ENCODE measurements at places on chromosomes 16 and 17.

DNA sequence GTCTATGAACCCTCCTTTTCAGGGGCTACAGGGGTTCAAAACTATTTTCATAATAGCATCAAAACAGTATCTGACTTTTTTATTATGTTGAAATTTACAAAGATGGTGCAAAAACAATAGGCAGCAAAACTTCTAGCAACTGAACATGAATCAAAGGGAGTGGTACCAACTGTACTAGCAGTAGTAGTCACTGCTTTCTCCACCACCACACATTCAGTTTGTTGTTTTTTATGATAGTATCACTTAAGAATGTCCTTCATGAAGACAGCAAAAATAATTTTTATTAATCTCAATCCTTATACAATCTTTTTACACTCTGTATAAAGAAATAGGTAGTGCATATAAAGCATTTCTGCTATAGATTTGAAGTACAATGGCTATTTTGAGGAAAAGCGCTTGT lies 47.6 kb downstream of the MED13 start:
- DNase-seq, result no peak

DNA sequence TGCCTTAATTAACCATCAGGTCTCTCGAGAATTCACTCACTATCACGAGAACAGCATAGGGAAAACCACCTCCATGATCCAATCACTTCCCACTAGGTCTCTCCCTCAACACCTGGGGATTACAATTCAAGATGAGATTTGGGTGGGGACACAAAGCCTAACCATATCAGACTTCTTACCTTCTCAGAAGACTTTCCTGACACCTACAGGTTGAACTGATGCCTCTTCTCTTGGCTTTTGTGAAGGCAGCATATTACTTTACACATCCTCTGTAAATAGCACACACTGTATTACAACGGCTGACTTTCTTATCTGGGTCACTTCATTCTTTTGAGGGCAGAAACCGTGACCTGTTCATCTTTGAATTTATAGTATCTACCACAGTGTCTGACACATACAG lies 23.6 kb downstream of the BMERB1 start:
- DNase-seq, result no peak

DNA sequence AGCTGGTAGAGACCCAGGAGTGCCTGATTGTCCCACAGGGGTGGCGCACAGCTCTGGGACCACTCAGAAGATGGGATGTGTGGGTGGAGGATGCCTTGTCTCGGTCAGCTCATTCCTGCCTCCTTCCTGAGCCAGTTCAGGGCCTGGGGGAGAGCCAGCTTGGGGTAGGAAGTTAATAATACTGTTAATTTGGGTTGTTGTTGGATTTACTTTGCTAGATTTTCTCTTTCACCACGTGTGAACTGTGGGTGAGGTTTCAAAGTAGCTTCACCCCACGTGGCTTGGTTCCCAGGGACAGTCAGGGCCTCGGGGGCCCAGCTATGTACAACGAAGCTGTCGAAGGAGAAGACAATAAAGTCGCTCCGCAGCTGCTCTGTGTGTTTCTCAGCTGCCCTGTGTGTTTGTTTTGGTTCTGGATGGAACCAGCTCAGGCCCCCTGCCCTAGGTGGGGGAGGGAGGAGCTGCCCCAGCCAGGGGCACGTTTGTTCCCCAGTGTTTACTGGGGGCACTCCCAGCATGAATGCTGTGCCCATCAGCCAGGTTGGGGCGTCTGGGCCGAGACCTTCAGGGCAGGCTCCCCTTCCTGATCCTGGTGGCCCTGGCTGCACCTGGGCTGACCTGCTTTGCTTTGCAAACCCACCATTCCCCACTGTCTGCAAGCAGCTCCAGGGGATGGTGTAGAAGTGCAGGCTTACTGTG lies 2.3 kb downstream of the NUDT16L1 start:
- no peak for DNase-seq

GRCh38 chr17:56098746-56099145 lies 54.5 kb upstream of the ANKFN1 start:
- DNase-seq, result no peak

GRCh38 chr17:43465049-43465448 lies 18.7 kb upstream of the DHX8 start:
- no peak for DNase-seq

DNA sequence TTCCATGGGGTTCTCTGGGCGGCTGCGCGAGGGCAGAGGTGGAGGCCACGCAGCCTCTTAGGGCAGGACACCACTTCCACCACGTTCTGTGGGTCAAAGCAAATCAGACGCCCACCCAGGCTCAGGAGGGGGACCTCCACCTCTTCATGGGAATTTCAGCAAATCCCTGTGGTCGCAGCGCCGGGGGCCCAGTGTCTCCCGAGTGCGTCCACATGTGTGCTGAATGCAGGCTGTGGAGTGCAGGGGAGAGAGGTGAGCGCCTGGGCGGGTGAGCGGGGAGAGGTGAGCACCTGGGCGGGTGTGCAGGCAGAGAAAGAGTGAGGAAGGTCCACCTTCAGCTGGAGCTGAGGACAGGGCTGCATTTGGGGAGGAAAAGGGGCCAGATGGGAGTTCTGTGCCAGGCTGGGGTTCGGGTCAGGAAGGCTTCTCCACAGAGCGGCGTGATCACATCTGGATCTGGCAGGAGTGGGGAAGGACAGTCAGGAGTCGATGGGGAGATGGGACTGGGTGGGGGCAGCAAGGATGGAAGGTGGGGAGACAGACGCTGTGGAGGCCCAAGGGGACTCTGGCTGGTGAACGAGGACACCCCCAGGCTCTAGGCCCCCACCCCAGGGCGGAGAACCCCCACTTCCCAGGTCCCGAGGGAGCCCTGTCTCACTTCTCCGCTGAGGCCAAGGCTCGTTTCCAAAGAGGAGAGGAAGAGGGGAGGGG lies 36.8 kb upstream of the CBFA2T3 start:
- no peak for DNase-seq

DNA sequence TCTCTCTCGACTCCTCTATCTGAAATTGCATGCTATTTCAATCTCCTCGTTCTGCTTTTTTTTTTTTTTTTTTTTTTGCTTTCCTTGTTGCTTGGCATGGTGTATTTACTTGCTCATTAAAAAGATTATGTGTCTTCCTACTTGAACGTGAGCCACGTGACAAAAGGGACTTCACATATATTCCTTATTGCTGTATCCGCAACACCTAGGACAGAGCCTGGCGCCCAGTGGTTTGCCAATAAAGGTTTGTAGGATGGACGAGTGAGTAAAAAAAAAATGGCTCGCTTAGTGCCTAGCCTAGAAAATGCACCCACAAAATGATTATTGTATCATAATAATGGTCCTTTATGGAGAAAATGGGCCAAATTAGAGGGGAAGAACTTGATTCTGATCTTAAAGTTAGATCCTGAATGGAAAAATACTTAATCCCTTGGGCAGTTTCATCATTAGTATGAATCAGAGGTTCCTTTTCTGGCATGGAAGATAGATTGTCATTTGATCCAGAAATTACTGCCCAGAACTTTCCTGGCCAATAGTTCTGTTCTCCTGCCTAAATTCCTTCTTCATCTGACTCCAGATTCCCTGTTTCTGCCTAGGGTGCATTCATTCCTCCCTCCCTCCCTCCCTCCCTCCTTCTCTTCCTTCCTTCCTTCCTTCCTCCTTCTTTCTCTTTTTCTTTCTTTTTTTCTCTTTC lies 13.6 kb upstream of the TMEM220 start:
- no peak for DNase-seq

DNA sequence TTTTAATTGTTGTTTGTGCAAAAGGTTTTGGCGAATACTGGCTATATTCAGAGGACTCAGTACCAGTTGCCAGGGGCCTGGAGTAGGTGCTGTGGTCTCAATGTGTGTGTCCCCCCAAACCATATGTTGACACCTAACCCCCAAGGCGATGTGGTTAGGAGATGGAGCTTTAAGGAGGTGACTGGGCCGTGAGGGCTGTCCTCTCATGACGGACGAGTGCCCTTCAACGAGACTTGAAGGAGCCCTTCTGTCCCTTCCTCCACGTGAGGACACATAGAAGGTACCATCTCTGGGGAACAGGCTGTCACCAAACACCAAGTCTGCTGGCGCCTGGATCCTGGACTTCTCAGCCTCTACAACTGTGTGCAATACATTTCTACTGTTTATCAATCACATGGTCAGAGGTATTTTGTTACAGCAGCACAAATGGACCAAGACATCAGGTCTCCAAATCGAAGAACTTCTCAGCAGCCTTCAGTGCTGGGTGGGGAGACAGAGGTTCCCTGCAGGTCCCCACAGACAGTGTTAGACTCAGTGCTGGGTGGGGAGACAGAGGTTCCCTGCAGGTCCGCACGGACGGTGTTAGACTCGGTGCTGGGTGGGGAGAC lies 24.8 kb upstream of the METRNL start:
- no peak for DNase-seq

DNA sequence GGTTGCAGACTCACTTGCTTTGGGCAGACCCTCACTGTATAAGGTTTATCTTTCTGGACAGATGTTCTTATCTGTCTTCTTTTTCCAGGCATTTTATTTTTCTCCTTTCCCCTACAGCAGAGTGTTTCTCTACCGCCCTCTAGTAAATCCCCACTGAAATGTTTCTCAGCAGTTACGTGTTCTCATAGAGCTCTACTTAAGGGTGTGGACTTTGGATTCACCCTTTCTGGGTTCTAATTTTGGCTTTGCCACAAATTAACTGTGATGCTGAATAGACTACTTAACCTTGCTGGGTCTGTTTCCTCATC lies 2.0 kb downstream of the ADAT1 start:
- DNase-seq, result peak; percentile 61

GRCh38 chr17:12739500-12739899 lies 49.8 kb upstream of the ARHGAP44 start:
- DNase-seq, result no peak

DNA sequence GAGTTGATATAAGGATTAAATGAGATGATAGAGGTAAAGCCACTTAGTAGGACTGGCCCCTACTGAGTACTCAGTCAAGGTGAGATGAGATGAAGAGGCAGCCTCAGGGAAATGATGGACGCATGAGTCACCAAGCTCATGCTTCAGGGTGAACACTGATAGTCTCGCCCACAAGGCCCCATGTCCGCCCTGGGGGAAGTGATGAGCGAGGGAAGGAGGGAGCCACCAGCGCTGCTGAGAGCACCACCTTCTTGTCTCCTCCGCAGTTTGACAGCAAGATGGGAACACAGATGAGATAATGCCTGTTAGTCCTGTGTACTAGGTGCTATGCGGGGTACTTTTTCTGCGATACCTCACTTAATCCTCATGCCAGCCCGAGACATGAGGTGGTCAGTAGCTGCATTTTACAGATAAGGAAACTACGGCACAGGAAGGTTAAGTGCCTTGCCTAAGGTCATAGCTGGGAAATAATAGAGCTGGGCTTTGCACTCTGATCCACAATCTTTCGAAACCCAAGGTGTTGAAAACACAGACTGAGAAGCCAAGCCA lies 383.0 kb downstream of the CPPED1 start:
- no peak for DNase-seq

- peak; percentile 7 for DNase-seq
These were observed 1.8 kb upstream of the EXOSC6 start for GRCh38 chr16:70253291-70254106.

- no peak for DNase-seq
These were observed 6.4 kb downstream of the NHERF1 start for GRCh38 chr17:74754832-74755231.

GRCh38 chr16:87968541-87968940 lies 17.3 kb downstream of the BANP start:
- DNase-seq, result no peak

GRCh38 chr17:39981766-39982375 lies 1.3 kb downstream of the PSMD3 start:
- DNase-seq, result no peak

- no peak for DNase-seq
These were observed 48.9 kb downstream of the TEX2 start for GRCh38 chr17:64213995-64214811.

DNA sequence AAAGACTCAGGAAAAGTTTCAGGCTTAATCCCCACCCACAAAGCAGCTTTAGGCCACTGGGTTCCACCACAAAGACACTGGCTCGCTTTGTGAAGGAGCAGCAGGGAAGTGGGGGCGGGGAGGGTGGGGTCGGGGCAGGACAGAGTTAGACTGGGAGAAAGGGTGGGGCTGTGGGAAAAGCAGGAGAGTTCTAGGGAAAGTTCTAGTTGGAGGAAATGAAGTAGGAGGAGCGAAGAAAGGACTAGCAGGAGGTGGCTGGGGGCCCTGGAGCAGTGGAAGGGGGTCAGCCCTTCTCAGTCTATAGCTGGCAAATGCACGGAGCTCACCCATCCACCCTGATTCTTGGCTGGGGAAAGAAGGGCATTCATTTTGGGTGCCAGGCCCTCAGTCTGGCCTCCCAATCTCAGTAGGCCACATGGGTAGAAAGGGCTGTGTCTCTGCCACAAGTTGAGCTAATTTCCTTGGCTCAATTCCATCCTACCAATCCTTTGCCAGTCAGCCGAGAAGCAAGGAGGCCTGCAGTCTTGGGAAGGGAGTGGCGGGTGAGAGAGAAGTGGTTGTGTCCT lies 4.6 kb downstream of the INPP5K start:
- DNase-seq, result no peak

GRCh38 chr17:6592173-6592572 lies 35.8 kb upstream of the PITPNM3 start:
- DNase-seq, result no peak

All from CD4-positive, alpha-beta T cell treated with Interferon alpha-2 for 1 hour (primary cell).